GM10248 (cell line): ENCODE measurements at places on chromosomes 5 and 9.

DNA sequence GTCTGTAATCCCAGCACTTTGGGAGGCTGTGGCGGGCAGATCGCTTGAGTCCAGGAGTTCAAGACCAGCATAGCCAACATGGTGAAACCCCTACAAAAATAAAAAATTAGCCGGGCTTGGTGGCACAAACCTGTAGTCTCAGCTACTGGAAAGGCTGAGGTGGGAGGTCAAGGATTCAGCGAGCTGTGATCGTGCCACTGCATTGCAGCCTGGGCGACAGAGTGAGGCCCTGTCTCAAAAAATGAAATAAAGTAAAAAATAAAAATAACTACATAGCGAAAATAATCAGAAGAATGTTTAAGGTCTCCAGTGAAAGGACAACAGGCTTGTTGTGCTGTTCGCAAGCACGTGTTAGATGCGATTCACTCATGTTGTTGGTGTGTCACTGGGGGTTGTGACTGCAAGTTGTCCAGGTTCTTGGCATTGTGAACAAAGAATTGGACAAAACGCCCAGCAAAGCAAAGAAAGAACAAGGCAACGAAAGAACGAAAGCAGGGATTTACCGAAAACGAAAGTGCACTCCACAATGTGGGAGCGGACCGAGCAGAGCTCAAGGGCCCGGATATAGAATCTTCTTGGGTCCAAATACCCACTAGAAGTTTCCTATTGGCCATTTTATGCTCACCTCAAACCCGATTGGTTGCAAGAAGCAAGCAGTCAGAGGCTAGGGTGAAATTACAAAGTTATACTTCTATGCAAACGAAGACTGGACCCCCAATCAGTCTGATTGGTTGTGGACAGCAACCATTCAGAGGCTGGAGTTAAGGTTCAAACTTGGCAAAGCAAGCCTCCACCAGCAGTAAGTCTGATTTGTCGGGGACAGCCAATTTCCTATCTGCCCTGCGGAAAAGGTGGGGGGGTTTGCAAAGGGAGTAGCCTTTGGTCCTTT, 844 bp upstream of the MCCC2 start:
- no peak for DNase-seq

GRCh38 chr5:75678155-75678554, 39.1 kb downstream of the POC5 start:
- DNase-seq, result no peak

GRCh38 chr5:176365351-176366231, at the start of gene ARL10:
Gene ARL10, plus strand, starts transcription at chr5:176365487. Its CDS starts 77 bp downstream, at chr5:176365564.
- DNase-seq, result peak; percentile 81

DNA sequence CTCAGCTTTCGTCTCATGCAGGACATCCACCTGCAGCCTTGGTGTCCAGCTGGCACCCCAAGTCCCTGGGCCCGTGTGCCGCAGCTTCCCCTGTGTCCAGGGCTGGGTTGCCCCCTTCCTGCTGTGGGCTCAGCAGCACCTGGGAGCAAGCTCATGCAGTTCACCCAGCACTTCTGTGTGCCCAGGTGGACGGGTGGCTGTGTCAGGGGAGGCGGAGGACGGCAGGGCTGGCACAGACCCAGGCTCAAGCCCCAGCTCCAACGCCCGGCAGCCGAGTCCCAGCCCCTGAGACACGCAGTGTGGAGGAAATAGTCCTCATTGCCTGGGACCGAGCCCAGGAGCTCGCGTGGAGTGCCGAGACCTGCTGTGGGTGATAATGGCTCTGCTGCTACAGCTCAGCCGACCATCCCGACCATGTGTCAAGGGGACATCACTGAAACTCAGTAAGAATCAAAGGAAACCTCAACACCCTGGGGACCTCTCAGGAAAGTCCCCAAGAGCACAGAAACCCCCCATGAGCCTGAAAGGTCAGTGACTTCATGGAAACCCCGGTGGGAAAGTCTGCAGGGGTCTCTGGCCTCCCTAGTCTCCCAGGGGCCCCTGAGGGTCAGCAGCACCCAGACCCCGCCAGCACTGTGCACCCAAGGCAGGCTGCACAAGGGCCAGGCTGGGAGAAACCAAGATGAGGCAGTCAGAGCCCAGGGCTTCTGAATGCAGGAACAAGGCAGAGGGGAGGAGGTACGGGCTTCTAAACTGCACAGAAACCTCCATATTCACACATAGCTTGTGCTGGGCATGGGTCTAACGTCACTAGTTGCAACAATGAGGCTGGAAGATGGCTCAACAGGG, 38.8 kb downstream of the LPCAT1 start:
- peak; percentile 86 for DNase-seq

DNA sequence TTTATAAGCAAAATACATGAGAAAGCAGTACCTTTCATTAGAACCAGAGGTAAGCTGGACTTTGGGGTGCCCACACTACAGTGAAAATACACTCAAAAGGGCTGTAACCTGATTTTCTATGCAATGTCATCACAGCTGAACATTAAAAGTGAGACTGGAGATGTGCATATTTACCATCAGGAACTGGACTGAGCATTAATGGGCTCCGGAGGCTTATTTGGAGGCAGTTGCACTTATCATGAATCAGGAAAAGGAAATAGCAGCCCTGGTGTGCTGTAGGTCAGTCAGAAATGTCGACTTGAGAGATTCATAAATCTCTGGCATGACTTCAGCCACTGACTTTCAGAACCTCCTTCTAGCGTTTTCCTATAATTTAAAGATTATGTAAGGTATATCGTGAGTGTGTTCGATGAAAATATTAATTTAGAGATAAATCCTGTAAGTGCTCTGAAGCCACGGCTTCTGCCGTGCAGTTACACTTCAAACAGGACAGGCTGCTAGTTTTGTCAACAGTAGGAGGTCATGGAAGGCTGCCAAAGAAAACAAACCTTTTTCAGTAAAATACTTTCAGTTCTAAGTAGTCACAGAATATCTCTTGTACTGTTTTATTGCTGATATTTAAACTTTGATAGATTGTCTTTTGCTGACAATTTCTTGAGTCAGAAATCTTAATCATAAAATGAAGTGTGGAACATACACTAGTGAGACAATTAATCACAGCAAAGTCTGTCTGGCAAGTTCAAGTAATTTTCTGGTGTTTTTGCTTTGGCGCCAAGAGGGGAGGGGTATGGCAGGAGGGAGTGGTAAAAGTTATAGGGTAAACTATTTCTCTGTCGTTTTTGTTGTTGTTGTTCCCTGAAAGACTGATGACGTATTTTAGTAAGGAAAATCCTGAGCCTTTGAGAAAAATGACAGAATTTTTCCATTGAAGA, 939.7 kb downstream of the NR2F1-AS1 start:
- DNase-seq, result no peak

GRCh38 chr5:34789021-34789531, 49.9 kb upstream of the TTC23L start:
- DNase-seq, result no peak

GRCh38 chr9:136668983-136669790, 6.5 kb downstream of the EGFL7 start:
- no peak for DNase-seq

DNA sequence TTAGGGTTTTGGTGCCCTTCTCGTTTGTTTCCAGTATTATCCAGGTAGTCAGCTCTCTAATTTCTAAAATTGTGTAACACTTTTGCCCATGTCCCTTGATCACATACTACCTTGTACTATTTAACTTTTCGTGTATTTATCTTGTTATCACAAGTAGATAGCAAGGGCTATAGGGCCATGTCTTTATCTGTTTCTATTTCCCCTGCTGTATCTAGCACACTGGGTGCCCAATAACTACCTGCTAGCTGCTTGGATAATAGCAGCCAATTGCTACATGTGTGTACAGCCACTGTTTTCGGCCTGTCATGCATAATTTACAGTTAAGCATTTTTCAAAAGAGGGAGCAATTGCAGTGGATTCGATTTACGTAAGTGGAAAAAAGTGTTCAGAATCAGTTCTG, 64.8 kb upstream of the TNFAIP8 start:
- no peak for DNase-seq

DNA sequence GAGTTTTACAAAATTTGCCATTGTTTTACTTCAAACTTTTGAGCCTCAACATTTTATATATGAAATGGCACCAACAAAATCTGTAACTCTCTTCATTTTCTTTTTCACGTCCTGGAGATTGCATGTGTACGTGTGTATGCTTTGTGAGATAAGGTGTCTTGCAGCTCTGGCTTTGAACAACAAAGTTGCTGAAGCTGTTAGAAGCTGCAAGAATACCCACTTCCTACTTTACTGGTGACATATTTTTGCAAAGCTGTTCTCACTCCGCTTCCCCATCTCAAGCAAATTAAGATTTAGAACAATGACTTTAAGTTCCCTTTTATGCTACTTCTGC, 41.8 kb downstream of the FYB1 start:
- DNase-seq, result peak; percentile 20

DNA sequence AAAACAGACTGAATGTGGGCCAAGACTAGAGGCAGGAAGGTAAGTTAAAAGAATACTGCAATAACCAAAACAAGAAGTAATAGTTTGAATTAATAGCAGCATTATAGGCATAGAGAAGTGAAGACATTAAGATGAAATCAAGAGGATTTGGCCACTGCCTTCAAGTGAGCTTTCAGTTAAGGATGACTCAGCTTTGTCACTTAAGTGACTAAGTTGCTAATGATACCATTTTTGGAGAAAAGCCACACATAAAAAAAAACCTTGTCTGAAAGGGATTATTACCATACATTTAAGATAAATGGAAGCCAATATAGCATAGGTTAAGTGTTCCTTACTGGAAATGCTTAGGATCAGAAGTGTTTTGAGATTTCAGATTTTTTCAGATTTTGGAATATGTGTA, 57.0 kb downstream of the ECPAS start:
- no peak for DNase-seq

- no peak for DNase-seq
Observed at GRCh38 chr5:33612386-33612785, 171.6 kb downstream of the TARS1 start.

DNA sequence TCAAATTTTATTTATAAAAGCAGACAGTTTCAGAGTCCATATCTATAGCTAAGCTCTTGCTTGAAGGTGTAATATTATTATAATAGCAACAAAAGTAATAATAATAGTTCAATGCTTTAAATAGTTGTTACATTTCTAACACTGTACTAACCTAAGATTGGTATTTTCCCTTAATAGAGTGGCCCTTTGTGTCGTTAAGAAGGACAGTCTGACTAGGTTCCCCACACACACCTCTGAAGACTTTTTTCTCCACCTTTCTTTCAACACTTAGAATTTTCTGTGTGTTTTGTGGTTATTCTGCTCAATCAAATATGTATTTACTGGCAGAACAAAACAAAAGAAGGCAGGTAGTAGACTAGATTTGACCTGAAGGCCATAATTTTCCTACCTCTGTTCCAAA, 223.2 kb upstream of the ACO1 start:
- DNase-seq, result no peak

DNA sequence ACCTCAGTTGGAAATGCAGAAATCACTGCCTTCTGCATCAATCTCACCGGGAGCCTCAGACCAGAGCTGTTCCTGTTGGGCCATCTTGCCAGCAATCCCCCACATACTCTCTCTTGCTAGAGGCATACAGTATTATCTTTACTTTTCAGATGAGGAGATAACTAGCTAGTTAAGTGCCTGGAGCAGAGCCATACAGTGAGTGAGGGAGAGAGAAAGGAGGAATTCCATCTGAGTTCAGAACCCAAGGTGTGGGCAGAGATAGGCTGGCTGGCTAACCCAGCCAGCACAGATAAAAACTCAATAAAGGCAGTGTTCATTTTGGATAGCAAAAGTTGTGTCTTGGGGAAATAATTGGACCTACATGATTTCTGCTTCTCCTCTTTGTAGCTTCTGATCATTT, 268.0 kb upstream of the KIF2A start:
- DNase-seq, result no peak

DNA sequence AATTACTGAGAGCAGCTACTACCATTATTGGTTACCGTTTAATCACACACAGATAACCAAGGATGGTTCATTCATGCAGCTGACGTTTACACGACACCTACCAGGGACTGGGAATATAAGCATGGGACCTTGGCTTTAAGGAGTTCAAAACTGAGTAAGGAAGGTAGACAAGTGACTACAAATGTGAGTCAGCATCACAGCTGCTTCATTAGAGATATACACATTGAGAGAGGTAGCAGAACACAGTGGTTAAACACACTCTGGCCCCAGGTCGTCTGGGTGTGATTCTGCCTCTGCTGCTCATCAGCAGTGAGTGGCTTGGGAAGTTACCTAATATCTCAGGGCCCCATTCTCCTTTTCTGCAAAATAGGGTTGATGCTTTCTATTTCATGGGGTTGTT, 268.6 kb downstream of the NR3C1 start:
- no peak for DNase-seq

- DNase-seq, result no peak
Observed at GRCh38 chr5:148924817-148925216, 98.4 kb downstream of the ADRB2 start.

GRCh38 chr5:149297340-149298025, 25.8 kb downstream of the AFAP1L1 start:
- DNase-seq, result no peak

GRCh38 chr9:121281614-121282276, 13.8 kb downstream of the GSN start:
- no peak for DNase-seq

GRCh38 chr9:33446240-33446945, 1.0 kb downstream of the AQP3 start:
- DNase-seq, result peak; percentile 78

- no peak for DNase-seq
Observed at GRCh38 chr9:81490605-81491331, 198.6 kb downstream of the TLE1 start.

- no peak for DNase-seq
Observed at GRCh38 chr9:89841456-89841855, 236.6 kb downstream of the GADD45G start.
